Chondrocyte (in vitro differentiated cells): ENCODE measurements at places on chromosomes 7 and 10. TPM values are rescaled to one million over a fixed set of nuclear protein-coding genes. Genes with fewer than 3 reads are reported as not detected.

- H3K27ac ChIP-seq, result no peak overlapping the region
- no peaks in the 10 kb centered on the region for H3K27me3 ChIP-seq
- peak; percentile 69 for DNase-seq
- H3K36me3 ChIP-seq, result no peaks in the 10 kb centered on the region
These were observed 520 bp downstream of the ELAPOR2 start for GRCh38 chr7:87058744-87059524.

- no peak overlapping the region for H3K27ac ChIP-seq
- peaks cover 14% of the 10 kb centered on the region for H3K4me1 ChIP-seq
- no peak overlapping the region for H3K4me3 ChIP-seq
- H3K36me3 ChIP-seq, result no peaks in the 10 kb centered on the region
- no peaks in the 10 kb centered on the region for H3K27me3 ChIP-seq
These were observed 111.6 kb downstream of the ARHGAP22 start for GRCh38 chr10:48493083-48493871.

GRCh38 chr7:36788825-36789470 lies 64.7 kb upstream of the AOAH start:
- H3K4me3 ChIP-seq, result no peak overlapping the region
- peaks cover 27% of the 10 kb centered on the region for H3K4me1 ChIP-seq
- H3K27ac ChIP-seq, result no peak overlapping the region
- H3K27me3 ChIP-seq, result no peaks in the 10 kb centered on the region
- no peaks in the 10 kb centered on the region for H3K36me3 ChIP-seq

- no peak for DNase-seq
- no peak overlapping the region for H3K4me3 ChIP-seq
- no peaks in the 10 kb centered on the region for H3K4me1 ChIP-seq
These were observed 109.6 kb downstream of the SH2D4B start for GRCh38 chr10:80647173-80647833.

DNA sequence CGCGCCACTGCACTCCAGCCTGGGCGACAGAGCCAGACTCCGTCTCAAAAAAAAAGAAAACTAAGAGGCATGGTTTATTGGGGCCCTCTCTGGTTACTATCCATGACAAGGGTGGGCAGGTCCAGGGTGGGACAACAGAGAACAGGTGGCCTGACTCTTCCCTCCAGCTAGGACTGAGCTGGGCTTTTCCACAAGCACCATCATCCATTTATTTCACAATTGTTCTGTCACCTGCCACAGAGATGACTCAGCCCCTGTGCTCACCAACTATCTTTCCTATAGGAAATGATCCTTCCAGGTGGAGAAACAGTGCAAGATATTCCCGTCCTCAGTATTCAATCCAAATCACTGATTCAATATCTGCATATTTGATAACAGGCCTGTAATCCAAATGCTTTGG lies 44.9 kb upstream of the MYL10 start:
- H3K27ac ChIP-seq, result no peak overlapping the region
- no peak for DNase-seq
- no peak overlapping the region for H3K4me3 ChIP-seq
- H3K36me3 ChIP-seq, result no peaks in the 10 kb centered on the region
- H3K4me1 ChIP-seq, result peaks cover 38% of the 10 kb centered on the region

- H3K27me3 ChIP-seq, result peaks cover 34% of the 10 kb centered on the region
- H3K36me3 ChIP-seq, result peaks cover 8% of the 10 kb centered on the region
- no peaks in the 10 kb centered on the region for H3K4me1 ChIP-seq
- no peak overlapping the region for H3K27ac ChIP-seq
- peak; percentile 78 for DNase-seq
- no peak overlapping the region for H3K4me3 ChIP-seq
These were observed 23.3 kb upstream of the MNX1 start for GRCh38 chr7:157033483-157034473.

DNA sequence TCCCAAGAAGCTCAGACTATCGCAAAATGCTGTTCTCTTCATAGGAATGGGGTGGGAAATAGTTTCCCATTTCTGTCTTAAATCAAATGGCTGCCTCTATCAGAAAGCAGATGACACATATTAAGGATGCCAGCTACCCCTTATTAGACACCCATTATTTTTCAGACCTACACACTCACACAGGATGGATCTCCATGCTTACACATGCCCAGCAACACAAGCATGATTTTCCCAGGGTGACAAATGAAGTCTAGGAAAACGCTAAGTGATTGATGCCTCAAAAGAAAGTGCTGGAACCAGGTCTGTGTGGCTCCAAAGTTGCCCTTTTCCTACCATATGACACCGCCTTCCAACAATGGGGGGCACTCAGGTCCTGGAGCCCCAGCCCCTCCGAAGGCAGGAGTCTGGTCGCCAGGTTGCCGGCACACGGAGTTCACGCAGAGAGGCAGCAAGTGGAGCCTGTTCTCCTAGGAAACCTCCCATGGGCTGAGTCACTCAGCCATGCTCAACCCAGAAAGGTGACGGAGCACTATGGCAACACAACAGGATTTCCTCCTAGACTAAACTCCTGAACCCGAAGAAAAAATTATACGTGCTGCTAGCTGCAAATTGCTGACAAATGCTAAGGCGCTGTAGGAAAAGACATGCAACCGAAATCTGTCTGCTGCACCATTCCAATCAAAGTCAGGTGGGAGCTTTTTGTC lies 19.8 kb downstream of the VOPP1 start:
- no peaks in the 10 kb centered on the region for H3K27me3 ChIP-seq
- H3K36me3 ChIP-seq, result peaks cover 2% of the 10 kb centered on the region
- peak overlapping the region; percentile 47 for H3K4me3 ChIP-seq

- no peak overlapping the region for H3K4me3 ChIP-seq
- no peak overlapping the region for H3K27ac ChIP-seq
- DNase-seq, result no peak
- H3K36me3 ChIP-seq, result no peaks in the 10 kb centered on the region
- H3K27me3 ChIP-seq, result no peaks in the 10 kb centered on the region
These were observed 101.0 kb upstream of the JCAD start for GRCh38 chr10:30160271-30160982.

DNA sequence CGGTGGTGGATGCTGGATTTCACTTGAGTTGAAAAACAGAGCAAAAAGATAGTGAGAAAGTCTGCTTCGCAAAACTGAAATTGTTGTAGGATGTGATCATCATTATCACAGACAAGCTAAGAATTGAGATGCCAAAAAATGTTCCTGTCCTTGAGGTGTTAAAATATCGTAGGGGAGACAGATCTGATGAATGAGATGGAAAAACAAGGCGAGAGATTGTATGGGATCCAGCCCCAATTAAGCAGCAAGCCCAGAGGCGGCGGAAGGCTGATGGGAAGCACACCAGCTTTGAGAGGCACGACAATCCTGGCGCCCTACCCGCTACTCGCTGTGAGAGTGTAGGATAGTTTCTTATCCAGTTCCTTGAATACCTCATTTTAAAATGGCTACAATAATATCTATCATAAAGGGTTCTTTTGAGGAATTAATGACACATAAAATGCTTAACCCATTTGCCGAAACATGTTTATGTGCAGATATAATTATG lies 131.1 kb upstream of the PTN start:
- H3K4me3 ChIP-seq, result no peak overlapping the region
- DNase-seq, result no peak
- H3K4me1 ChIP-seq, result peaks cover 18% of the 10 kb centered on the region
- H3K27ac ChIP-seq, result no peak overlapping the region
- H3K36me3 ChIP-seq, result no peaks in the 10 kb centered on the region

DNA sequence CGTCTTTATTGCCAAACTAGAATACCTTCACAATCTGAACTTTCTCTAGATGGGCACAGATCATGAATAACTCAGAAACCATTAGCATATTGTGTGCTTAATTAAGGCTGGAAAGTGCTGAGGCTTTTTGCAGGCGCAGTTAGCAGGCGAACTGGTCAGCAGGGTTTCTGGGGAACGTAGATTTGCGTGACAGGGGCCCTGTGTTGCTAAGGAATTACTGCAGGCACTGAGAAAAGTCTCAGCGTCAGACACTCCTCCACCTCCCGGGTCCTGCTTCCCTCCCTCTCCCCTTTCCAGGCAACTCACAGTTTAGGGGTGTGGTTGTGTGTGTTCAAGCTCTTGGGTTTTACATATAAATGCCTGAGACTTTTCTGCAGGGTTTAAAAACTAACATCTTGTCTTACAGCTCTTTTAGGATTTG lies 2.2 kb downstream of the MAP3K8 start:
- H3K36me3 ChIP-seq, result peaks cover 13% of the 10 kb centered on the region
- no peak for DNase-seq
- H3K27me3 ChIP-seq, result no peaks in the 10 kb centered on the region
- H3K4me1 ChIP-seq, result peaks cover 62% of the 10 kb centered on the region
- peak overlapping the region; percentile 93 for H3K27ac ChIP-seq
- H3K4me3 ChIP-seq, result peak overlapping the region; percentile 82

Gene LLCFC1
- total RNA-seq, result not detected in 3 replicates

Gene FZD1
- total RNA-seq, result 23.5 to 75.0 TPM (median 24.3 TPM) in 3 replicates

Gene DLX5
- 0.27 to 7.5 TPM (median 0.77 TPM) in 3 replicates for total RNA-seq

Gene TMEM184A
- 0.07 to 0.22 TPM (median 0.15 TPM) in 3 replicates for total RNA-seq

Gene ASIC3
- 2.2 to 4.9 TPM (median 2.4 TPM) in 3 replicates for total RNA-seq
